ENCODE measurements at places on chromosomes 4 and X.

GRCh38 chr4:13193662-13194061 lies 290.5 kb downstream of the RAB28 start:
- DNase-seq: no peak

DNA sequence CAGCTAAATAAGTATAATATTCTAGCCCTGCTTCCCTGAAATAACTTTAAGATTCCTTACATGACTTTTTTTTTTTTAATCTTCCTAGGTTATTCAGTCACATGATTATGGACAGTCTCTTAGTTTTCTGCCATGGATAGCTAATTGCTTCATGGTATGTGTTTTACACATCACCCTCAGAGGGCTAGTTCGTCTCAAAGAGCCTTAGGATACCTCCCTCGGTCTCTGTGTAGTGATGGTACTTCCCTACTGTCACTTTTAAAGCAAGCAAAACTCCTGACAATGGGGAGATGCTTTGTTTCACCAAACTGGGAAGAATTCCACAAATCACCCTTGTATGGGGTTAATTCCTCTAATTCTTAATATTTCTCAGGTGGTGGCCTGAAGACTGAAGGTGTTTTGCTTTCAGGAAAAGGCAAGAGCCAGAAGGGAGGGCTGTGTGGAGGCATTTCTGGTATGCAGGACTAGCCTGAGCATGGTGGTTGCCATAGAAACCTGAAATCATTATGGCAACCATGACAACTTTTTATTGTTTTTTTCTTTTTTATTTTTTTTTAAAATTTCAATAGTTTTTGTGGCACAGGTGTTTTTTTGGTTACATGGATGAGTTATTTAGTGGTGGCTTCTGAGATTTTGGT lies 70.4 kb downstream of the BEX3 start:
- no peak for DNase-seq

DNA sequence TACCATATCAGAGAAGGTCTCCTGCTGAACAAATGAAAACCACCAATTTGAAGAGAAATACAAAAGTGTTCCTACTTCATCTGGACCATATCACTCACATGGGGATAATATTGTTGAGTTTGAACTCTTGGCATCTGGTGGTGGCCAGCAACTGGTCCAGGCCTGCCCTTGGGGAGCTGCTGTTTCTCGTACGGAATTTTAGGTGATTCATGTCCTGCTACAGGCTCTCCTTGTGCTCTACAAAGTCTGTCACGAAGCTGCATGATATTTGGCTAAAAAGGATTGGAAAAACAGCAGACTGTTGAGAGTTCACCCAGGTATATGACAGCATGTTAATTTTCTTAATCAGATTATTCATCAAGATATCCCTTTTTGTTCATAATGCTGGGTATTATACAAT lies 42.2 kb downstream of the SEC31A start:
- no peak for DNase-seq

DNA sequence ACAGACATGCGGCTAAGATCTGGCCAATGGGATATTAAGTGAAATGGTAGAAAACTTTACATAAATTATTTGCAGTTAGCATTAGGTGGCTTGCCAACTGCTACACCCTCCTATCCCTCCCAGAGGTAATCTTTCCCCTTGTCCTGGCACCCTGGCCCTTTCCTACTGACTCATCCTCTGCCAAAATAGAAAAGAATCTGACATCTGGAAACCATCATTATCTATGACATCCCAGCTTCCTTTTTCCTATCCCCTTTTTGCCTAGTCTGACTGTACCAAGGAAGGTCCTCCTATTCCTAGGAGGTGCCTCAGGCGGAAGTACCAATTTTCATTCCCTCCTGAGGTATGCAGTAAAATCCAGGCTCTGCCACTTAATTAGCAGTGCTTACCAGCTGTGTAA lies 163.6 kb upstream of the KLF3 start:
- DNase-seq: no peak

DNA sequence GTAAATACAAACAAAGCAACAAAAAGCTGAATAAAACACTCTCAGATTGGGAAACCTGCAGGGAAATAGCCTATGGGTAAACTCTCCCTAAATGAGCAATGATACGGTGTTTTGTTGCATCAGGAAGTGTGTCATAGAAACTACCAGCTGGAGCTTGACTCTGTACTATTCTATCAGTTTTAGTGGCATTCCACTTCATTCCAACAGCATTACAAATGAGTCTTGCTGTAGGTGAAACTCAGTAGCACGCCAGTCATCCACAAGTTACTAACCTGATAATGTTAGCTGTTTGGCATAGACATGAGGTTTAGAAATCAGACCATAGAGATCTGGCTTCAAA lies 24.9 kb downstream of the FGFBP1 start:
- no peak for DNase-seq

DNA sequence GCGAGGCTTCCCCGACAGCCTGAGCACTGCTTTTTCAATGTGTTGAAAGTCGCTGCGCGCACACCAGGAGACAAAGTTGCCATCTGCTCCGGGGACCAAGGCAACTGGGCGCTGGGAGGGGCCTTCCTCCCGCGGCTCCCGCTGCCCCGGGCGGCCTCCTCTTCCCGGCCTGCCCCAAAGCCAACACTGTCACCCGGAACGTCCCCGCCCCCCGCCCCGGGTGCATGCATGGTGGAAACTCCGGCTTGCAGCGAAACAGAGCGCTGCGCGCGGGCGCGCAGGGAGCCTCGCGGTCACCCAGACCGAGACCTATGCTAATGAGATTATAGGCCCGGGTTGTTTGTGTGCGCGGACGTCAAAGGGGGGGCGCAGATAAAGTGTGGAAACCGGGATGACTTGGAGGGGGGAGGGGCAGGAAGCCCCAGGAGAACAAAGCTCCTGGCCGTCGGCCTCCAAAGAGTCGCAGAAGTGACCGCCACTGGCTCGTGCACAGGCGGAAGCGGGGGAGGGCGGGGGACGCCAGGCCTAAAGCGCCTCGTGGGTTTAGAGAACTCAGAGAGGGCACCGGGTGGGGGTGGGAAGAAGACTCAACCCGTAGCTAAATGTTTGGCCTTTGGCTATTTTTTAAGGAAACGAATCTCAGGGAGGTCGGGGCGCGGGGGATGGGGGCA lies 88.8 kb downstream of the BCOR start:
- no peak for DNase-seq

DNA sequence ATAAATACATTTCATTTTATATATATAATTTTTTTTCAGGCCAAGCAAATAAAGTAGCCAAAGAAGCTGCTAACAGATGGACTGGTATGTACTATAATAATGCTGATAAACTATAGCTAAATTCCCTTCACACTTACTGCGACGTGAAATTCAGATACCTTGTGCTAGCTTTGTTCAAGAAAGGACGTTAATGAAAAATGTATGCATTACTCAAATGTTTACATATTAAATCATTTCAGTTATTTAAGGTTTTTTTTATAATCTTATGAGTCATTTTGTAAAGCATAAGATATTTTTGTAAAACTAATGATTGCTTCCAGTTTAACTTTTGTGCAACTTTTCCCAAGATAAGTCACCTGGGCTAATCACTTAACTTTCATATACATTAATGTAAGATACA lies 57.2 kb upstream of the TMEM131L start:
- DNase-seq: no peak

GRCh38 chr4:13543839-13544605 lies at the start of gene NKX3-2:
TSS of gene NKX3-2 (minus strand) at chr4:13544508. CDS start at chr4:13544414, 94 bp downstream.
- no peak for DNase-seq

DNA sequence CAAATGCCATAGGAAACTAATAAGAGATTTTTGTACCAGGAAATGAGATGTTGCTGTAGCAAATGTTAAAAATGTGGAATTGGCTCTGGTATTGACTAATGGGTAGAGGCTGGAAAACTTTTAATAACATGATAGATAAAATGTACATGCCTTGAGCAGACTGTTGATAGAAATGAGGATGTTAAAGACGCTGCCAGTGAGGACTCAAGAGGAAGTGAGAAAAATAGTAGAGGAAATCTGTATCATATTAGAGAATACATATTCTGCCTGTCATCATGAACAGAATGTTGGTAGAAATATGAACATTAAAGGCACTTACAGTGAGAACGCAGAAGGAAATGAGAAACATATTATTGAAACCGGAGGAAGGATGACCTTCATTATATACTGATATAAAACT lies 577.2 kb upstream of the HTR2C start:
- DNase-seq: no peak

- no peak for DNase-seq
Observed at GRCh38 chr4:4394644-4395043, 7.7 kb downstream of the NSG1 start.

DNA sequence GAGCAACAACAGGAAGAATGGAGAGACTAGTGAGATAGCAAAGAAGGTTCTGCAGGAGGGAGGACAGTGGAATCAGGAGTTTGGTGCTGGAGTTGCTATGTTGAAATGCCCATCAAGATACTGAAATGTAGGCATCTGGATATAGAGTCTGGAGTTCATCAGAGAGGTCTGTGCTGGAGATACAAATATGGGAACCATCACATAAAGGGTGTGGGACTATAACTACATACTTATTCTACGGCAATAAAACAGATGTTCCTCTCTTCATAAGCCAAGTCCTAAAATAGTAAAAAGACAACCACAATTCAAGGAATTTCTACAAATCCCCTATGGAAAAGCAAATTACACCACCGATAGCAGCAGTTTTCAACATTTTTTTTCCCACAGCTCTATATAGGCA lies 1.6 kb downstream of the MED14 start:
- no peak for DNase-seq

GRCh38 chr4:7311205-7311604 lies 118.9 kb downstream of the SORCS2 start:
- no peak for DNase-seq

- peak; percentile 6 for DNase-seq
Observed at GRCh38 chr4:36310793-36311192, 29.4 kb downstream of the DTHD1 start.

- no peak for DNase-seq
Observed at GRCh38 chrX:10749113-10749512, 128.7 kb upstream of the MID1 start.

DNA sequence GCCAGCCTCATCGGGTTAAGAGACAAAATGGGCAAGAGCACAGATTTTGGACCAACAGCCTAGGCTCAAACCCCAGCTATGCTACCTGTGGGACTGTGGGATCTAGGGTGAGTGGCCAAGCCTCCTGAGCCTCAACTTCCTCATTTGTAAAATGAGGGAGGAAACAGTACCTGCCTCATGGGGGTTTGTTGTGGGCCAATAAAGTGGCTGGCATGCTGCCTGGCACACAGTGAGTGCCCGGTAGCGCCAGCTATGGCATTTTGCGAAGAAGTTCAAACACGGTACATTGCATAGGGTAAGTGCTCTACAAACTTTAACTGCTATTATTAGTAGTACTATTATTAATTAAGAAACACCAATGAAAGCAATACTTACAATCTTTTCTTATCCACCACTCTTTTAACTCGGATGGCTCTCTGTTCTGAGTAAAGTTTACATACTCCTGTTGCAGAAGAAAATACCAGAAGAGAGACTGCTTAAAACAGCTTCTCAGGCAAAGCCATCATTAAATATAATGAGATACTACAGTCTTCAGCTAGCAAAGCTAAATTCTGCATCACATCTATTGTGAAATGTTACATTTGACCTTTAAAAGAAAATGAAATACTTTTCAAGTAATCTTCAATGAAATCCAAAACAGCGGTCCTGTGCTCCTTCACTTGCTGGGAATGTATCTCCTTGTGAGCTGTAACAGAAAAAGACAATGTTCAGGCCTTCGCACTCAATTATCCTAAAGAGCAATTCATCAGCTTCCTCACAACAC lies 70.1 kb downstream of the NSG1 start:
- no peak for DNase-seq

GRCh38 chr4:57233386-57233785 lies 123.2 kb upstream of the IGFBP7 start:
- no peak for DNase-seq

DNA sequence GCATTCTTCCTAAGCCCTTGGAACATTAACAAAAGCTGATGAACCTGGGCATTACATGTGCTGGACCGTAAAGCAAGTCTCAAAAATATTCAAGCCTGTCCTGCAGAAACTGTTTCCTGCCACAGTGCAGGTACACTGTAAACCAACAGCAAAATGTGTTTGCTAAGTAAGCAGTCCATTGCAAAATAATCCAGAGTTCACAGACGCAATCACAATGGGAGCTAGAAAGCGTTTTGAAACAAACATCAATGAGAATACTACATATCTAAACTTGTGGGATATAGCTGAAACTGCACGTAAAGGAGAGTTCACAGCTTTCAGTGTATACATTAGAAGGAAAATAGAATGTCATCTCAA lies 61.6 kb downstream of the RGS12 start:
- DNase-seq: peak; percentile 27

GRCh38 chrX:45755703-45756102 lies 555.0 kb upstream of the DIPK2B start:
- no peak for DNase-seq

- no peak for DNase-seq
Observed at GRCh38 chr4:4356106-4357041, 30.5 kb upstream of the NSG1 start.

- no peak for DNase-seq
Observed at GRCh38 chr4:7206911-7207567, 14.7 kb downstream of the SORCS2 start.

DNA sequence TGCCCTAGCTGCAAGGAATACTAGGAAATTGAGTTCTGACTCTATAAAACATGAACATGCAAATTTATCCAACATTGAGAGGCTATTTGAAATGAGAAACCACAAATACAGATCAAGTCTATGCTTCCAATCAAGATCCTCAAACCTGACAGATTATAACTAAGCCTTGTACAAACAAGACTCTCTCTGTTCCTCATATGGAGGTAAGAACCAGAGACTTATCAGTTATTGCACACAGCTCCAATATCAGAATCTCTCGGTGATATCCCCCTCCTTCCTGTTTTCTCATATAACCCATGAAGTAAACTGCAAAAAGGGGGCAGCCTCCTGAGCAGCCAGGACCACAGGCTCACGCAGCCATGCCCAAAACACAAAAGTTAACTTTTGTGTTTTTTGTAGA lies 36.5 kb downstream of the FBXW7 start:
- DNase-seq: no peak

DNA sequence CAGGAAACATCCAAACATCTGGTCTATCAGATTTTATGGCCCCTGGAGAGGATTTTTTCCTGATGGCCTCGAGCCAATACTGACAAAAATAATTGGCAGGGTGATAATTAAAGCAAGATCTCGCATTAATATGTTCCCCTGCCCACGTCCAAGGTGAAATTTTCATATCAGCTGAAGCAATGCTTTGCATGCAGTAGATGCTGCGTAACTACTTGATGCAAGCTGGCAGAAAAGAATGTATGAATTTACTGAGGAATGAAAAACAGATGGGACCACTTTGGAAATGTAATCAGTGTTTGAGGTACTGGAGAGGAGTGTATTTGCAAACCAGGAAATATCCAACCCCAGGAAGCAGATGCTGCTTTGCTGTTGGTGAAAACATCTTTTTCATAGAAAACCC lies 36.8 kb upstream of the REST start:
- no peak for DNase-seq

Data from T-helper 2 cell (primary cell).